Kidney epithelial cell (primary cell): ENCODE measurements at places on chromosomes 5 and 9. TPM values are rescaled to one million over a fixed set of nuclear protein-coding genes. Genes with fewer than 3 reads are reported as not detected.

- no peak for DNase-seq
Observed at GRCh38 chr9:35646153-35646532, 4.6 kb downstream of the SIT1 start.

DNA sequence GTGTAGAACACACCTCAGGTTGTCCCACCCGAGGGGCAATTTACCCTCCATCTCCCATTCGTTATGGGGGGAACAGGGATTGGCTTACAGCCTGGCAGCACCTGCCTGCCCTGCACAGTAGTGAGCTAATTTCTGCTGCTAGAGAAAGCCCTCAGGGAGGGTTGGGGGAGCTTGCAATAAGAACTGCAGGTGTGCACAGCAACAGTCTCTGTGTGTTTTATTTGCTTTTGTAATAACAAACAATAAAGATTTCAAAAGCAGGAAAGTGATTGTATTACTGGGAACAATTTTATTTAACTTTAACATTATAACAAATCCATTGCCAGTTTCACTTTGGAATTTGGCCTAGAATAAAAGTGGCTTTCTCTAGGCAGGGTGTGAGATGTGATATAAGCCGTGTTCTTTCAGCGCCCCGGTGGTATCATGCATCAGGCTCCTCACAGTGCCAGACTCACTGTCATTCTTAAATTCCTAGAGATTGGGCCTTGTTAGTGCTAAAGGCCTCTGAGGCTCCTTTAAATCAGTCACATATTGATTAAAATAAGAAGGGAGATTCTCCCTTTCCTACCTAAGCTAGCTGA, 81.1 kb downstream of the RMI1 start:
- DNase-seq: no peak

GRCh38 chr9:137880160-137880975, 2.8 kb downstream of the CACNA1B start:
- DNase-seq: no peak

DNA sequence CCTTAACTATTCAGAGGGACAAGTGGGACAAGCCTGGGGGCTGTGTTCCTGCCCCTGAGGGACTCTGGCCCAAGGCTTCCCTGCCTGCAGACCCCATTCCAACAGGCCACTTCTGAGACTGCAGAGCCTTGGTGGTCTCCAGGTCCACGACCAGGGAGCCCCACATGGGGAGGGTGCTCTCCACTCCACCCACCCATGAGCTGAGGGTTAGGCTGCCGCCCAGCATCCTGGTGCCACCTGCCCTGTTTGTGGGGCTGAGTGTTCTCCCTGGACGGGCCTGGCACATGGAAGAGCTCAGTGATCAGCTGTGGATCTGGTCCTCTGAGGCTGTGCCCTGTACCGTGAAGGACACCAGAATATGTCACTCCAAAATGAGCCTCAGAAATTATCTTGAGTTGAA, 2.5 kb upstream of the ABO start:
- DNase-seq: no peak

DNA sequence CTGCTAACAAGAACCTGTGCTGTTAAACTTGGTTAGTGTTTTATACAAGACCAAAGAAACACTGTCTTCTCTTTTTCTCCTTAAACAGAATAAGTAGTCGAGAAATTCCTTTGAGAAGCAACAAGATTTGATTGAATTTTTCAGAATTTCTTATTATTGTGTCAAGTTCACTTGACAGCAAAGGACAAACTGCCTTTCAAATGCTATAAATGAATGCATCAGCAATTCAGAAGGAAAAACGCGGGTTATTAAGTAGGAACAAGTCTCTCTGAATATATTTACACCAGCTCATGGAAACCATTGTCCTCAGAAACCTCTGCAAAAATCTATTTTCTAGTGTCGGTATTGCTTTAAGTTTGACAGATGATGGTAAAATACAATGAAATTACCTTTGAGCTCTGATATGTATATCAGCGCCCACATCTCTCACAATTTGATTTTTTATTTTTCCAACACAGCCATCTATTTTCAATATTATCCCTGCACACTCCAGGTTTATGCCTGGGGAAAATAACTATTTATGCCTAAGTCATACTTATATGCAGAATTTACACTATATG, 4.4 kb downstream of the ATP10B start:
- DNase-seq: no peak

- DNase-seq: no peak
Observed at GRCh38 chr5:42995360-42995751, 44.8 kb downstream of the ANXA2R start.

DNA sequence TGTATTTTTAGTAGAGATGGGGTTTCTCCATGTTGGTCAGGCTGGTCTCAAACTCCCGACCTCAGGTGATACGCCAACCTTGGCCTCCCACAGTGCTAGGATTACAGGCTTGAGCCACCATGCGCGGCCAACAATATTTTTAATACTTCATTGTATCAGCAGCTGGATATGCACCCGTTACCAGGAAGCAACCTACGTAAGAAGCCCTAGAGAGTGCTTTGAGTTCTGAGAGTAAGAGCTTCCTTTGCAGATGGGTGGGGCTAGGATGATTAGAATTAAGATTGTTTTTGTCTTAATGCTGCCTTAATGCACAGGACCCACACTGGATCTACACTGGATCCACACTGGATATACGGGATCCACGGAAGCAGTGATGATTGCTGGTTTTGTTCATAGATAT, 123.9 kb upstream of the ABCA1 start:
- DNase-seq: no peak

GRCh38 chr9:76045221-76045620, 154.7 kb downstream of the PCSK5 start:
- DNase-seq: no peak

DNA sequence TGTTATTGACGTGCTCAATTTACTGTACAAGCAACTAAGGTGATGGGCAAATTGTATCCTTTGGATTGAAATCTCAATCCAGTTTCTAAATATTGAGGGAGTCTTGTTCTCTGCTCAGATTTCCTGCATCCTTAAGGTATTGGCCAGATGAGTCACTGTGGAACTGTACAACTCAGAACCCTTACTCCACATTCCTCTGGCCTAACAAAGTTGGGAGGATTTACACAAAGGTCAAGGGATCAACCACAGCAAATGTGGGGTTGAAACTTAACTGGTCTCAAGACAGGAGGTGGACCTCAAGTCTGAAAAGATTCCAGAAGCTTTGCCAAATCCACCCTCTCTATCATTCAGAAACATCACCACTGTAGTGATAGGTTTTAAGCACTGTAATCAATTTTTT, 81.5 kb upstream of the AGXT2 start:
- no peak for DNase-seq

- DNase-seq: no peak
Observed at GRCh38 chr9:132769906-132770769, 99.9 kb downstream of the GTF3C4 start.

DNA sequence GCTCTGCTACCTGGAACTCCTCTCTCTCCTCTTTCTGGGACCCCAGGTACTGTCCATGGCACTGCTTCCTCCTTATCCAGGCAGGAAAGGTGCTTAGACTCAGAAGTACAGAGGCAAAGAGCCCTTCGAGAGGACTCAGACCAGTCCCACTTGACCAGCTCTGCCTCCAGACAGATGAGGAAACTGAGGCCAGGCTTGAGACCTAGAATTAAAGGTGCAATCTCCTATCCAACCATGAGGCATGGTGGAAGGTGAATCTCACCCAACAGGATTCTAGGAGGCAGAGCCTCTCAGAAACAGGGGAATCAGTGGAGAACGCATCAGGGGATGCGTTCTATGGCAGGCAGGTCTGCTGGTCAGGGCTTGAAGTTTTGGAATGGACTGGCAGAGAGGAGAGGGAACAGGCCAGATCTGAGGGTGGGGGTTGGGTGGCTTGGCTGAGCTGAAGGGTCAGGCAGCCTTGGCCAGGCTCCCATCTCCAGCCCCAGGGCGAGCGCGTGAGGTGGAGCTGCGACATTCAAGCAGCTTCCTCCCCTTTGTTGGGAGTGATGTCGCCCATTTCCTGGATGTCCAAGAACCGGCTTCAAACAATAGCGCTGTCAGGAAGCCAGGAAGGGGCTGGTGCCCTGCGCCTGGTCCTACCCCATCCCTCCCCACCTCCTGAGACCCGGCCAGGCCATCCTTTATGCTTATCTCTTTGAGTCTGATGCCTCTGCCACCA, 26.2 kb downstream of the NDUFA8 start:
- no peak for DNase-seq

- DNase-seq: peak; percentile 21
Observed at GRCh38 chr5:159337016-159337955, 7.0 kb upstream of the IL12B start.

GRCh38 chr5:169921384-169921783, 58.9 kb downstream of the INSYN2B start:
- DNase-seq: no peak

DNA sequence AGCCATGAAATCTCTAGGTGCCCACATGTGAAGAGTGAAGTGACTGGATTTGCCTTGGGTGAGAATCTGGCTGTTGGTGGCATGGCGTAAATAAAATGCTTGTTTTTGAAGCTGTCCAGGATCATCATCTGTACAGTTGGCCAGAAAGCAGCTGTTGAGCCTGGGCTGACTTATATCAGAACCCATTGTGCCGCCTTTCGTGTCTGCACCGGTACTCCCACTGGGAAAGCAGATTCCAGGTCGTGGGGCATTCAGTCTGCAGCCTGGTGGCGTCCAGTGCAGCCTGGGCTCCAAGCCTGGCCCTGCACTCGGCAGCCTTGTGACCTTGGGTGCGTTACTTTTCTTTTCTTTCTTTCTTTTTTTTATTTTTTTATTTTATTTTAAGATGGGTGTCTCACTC, 27.8 kb downstream of the PRRC2B start:
- no peak for DNase-seq

- DNase-seq: no peak
Observed at GRCh38 chr5:59268756-59269415, 624.6 kb downstream of the PDE4D start.

- DNase-seq: no peak
Observed at GRCh38 chr5:31280210-31280609, 86.7 kb downstream of the CDH6 start.

DNA sequence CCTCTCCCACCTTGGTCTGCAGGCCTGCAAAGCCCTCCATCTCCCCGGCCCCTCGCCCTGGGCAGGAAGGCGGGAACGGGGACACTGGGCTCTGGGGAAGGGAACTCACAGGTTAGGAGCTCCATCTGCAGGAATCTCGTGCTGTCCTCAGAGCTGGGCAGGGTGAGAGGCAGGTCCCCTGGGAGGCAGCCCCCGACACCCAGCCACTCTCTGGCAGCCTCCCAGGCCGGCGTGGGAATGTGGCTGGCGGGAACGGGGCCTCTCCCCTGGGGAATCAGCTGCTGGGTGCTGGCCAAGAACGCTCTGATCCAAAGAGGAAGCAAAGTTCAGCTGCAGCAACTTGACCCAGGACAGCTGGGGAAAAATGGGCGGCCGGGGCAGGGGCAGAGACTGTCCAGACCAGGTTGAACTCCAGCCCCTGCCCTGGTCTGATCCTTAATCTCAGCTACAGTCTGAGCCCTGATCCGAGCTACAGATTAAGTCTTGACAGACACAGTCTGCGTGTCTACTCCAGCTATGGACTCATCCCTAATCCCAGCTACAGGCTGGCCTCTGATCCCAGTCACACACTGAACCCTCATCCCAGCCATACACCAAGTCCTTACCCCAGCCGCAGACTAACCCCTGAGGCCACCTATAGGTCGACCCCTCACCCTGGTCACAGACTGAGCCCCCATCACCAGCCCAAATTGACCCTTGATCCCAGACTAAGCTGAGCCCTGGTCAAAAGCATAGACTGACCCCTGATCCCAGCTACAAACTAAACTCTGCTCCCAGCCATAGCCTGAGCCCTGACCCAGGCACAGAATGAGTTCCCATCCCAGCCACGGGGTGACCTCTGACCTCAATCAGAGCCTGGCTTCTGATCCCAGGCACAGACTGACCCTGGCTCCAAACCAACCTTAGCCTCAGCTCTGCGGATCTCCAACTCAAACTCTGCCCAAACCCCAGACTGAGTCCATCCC, 37.3 kb upstream of the EGFL7 start:
- DNase-seq: no peak

DNA sequence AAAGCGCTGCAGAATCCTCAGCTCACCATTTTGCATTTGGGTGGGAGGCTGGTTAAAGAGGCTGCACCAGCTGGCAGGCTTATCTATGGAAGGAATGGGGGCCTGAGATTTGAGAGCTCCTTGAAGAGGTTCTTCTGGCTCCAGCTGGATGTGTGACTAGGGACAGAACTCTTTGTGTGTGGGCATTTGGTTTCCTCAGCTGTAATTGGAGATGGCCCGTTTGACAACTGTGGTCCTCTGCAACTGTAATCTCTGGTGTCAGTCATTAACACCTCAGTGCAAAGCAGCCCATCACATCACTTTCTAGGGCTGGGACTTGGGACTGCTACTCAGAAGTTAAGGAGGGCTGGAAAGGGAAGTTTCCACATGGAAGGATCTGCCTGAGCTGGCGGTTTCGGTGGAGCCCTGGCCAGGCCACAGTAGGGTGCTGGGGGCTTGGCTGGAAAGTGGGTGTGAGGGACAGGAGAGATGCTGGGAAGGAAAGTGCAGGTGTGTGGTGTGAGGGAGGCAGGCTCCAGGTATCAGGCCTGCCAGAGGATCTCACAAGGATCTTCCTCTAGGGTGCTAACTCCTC, 193.8 kb downstream of the GADD45G start:
- no peak for DNase-seq

DNA sequence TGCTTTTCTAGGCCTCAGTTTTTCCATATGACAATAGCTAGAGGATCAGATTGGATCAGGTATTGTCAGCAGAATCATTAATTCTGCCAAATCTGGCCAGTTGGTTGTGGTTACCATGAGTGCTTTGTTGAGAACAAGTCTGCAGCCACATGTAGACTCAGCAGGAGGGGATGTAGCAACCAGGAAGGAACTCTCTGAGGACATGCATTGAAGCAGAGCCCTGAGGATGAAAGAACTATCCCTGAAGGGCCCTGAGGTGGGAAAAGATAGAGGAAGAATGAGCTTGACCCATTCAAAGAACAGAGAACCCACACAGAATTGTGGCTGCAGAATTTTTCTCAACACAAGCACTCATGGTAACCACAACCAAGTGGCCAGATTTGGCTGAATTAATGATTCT, 60.1 kb upstream of the AFAP1L1 start:
- DNase-seq: no peak

- DNase-seq: no peak
Observed at GRCh38 chr5:64108674-64109073, 57.0 kb upstream of the RNF180 start.

- DNase-seq: no peak
Observed at GRCh38 chr5:149274939-149275338, 3.3 kb downstream of the AFAP1L1 start.

Gene DAPK1
- 23.5 and 25.2 TPM in 2 replicates for total RNA-seq

Gene GLRA1
- total RNA-seq: not detected in 2 replicates

Gene SPATA31A3
- total RNA-seq: not detected in 2 replicates

Gene BRINP1
- 0.29 and 0.82 TPM in 2 replicates for total RNA-seq

Gene TAF7
- total RNA-seq: 72.6 and 78.0 TPM in 2 replicates

Gene NXNL2
- total RNA-seq: 0.55 and 4.3 TPM in 2 replicates

Gene ANGPTL2
- 4.9 TPM in 2 replicates for total RNA-seq

Gene CPLANE1
- 14.0 and 19.6 TPM in 2 replicates for total RNA-seq

Gene ACSL6
- total RNA-seq: under 0.01 and 1.0 TPM in 2 replicates

Gene C9orf153
- not detected in 2 replicates for total RNA-seq

Gene MARVELD2
- 27.6 and 28.6 TPM in 2 replicates for total RNA-seq

Gene ELL2
- 11.2 and 14.1 TPM in 2 replicates for total RNA-seq
